ENCODE measurements at places on chromosomes 11 and 22. TPM values are rescaled to one million over a fixed set of nuclear protein-coding genes. Genes with fewer than 3 reads are reported as not detected.

GRCh38 chr11:118406599-118407166 is 5.3 kb downstream of the ATP5MG start:
- DNase-seq = no peak

Gene STK33
- 3.4 TPM for total RNA-seq

DNA sequence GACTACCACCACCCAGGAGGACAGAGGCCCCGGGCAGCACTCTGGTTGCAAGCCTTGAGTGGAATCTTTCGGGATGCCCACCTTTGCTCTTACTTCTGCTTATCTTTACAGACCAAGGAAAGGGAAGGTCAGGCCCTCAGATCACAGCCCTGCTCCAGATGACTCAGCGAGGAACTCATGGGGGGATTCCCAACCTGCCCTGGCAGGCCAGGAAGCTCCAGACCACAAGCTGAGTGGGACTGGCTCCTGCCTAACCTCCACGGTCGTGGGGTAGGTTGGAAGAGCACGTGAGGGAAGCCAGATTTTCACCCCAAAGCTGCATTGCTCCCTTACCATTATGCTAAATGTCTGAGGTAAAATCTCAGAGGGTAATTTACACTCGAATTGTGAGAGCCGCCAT is 11.8 kb downstream of the TBC1D10A start:
- no peak for DNase-seq

GRCh38 chr11:120566176-120566575 is 54.6 kb downstream of the GRIK4 start:
- peak; percentile 77 for DNase-seq

Gene TTLL12
- total RNA-seq = 32.9 TPM

Gene DNAL4
- 12.9 TPM for total RNA-seq

GRCh38 chr11:70327717-70328116 is 57.2 kb downstream of the PPFIA1 start:
- DNase-seq = no peak

DNA sequence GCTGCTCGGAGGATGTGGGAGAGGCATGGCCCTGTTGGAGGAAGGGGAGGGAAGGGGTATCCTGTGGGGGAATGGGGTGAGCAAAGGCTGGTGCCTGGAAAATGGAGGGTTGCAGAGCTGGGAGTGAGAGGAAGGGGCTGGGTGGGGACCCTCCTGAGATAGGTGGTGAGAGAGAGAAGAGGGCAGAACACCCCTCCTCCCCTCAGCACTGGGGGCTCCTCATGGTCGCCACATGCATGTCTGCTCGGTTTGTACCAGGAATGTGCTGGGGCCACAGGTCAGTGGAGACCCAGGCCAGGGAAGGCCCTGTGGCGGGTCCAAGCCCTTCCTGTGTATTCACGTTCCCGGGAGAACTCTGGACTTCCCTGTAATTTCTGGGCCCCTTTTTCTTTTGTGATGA is 27.8 kb upstream of the ACR start:
- DNase-seq = no peak
